Stimulated activated CD4-positive, alpha-beta T cell treated with anti-CD3 and anti-CD28 coated beads, Interleukin-1b, Interleukin-23, amount 100 ng/mL, for 24 hours (primary cell): ENCODE measurements at places on chromosomes 4 and X.

DNA sequence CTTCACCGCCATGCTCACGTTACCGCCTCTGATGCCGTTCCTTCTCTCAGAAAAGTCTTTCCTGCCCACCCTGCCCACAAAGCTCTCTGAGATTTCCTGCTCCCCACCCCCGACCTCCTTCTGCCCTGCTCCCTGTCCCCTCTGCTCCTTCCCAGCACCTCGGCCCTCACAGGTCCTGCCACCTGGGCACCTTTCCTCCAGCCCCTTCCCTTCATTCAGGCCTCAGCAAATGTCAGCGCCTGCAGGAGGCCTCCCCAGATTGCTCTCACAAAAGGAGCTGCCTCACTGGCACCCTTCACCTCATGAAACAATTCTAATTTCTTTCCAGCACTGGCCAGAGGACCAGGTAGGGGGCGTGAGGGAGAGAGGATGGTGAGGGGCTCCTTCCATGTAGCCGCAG, 33.6 kb upstream of the MXD4 start:
- DNase-seq = no peak

GRCh38 chrX:134461437-134461836, 1.5 kb downstream of the HPRT1 start:
- no peak for DNase-seq

- DNase-seq = no peak
Observed at GRCh38 chrX:37824491-37825214, 22.7 kb downstream of the DYNLT3 start.

GRCh38 chr4:123443401-123444289, 47.0 kb downstream of the SPRY1 start:
- DNase-seq = peak; percentile 7

DNA sequence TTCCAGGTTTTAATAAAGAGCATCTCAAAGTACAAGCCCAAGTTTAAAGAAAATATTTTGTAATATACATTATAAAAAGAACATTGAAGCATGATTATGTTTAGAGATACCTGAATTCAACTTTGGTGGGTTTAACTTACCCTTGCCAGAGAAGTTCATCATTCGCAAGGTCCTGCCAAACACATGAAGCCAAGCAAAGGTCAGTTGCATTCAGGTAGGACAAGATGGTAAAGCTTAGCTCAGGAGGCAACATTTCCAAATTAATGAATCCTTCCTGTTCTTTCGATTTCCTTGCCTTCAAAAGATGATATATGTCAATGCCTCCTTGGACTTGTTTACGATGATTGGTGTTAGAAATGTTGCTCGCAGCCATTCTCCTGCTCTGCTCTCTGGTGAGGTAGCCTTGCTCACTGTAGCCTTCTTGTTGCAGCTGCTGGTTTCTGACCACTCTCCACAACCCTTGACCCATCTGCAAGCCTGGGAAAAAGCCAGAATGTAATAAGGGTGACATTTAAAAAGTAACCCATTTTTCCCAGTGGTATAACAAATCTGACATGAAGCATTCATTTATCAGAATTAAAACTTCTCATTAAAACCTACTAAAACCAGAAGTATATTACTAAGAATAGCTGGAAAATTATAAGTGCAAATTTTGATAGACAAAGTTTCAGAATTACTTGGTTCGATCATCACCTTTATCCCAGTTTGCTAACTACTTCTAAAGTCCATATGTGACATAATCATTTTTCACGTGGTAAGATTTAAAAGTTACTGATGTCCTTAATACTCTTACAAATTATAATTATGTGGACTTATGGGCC, 20.6 kb downstream of the FBXO8 start:
- DNase-seq = no peak

DNA sequence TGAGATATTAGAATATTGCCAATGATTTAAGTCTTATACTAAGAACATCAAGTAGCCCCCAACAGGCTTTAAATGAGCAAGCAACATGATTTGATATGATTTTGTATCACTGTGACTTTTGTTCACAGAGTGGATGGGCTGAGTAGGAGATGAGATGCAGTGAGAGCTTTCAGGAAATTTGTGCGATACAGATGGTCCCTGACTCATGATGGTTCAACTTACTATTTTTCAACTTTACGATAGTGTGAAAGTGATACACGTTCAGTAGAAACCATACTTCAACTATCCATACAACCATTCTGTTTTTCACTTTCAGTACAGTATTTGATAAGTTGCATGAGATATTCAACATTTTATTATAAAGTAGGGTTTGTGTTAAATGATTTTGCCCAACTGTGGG, 78.7 kb upstream of the NWD2 start:
- no peak for DNase-seq

GRCh38 chrX:41096339-41096955, 11.2 kb downstream of the USP9X start:
- no peak for DNase-seq

DNA sequence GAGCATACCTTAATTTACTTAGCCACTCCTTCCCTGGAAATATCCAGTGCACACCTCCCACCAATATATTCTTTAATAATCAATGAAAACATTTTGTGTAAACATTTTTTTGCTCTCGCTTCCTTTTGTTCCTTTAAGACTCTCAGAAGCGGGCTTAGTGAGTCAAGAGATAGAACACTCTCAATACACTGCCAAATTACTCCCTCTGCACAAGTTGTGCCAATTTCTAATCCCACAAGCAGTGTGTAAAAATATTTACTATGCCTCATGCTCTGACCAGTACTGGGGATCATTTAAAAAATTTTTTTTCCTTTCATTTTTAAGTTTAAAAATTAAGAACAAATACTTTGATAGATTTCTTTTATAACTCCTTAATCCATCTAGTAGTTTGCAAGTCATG, 5.1 kb downstream of the MORF4L2 start:
- DNase-seq = no peak

- no peak for DNase-seq
Observed at GRCh38 chr4:26647523-26648224, 63.8 kb downstream of the TBC1D19 start.

GRCh38 chr4:163673848-163674697, 179.6 kb downstream of the TMA16 start:
- no peak for DNase-seq

DNA sequence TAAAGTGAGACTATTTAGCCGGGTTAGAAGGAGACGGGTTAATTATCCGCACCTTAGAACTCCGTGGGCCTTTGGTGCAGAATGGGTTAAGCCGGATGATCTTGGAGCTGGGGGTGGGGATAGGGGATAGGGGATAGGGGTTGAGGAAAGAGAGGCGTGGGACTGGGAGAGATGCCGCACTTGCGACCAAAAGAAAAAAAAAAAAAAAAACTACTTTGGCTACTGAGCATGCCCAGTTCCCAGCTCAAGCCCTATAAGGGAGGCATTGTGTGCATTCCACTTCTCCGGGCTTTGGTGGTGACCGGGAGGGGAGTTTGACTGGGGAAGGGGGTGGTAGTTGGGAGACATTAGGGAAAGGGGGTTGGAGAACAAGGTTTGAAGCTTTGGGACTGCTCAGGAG, at the start of gene SLITRK4:
TSS of gene SLITRK4 (minus strand) at position 187 of the 400 bp plus-strand sequence. CDS start 4,993 bp downstream, outside the sequence.
- no peak for DNase-seq

GRCh38 chrX:109352066-109352588, 129.8 kb downstream of the GUCY2F start:
- DNase-seq = no peak

GRCh38 chr4:44553180-44553579, 98.2 kb downstream of the YIPF7 start:
- DNase-seq = no peak
